ENCODE measurements at places on chromosomes 12 and 14. TPM values are rescaled to one million over a fixed set of nuclear protein-coding genes. Genes with fewer than 3 reads are reported as not detected.
A peak's percentile ranks its signal among the peaks of the same experiment; 100 is the strongest.

The TDRD9 gene
- total RNA-seq: 6.2 TPM

- DNase-seq: peak; percentile 8
Observed at GRCh38 chr12:66188584-66189485, at the start of gene IRAK3. Gene IRAK3, plus strand, starts transcription at chr12:66189214. Its CDS starts 86 bp downstream, at chr12:66189300.

- no peak for DNase-seq
Observed at GRCh38 chr12:19287302-19287701, 152.0 kb upstream of the AEBP2 start.

DNA sequence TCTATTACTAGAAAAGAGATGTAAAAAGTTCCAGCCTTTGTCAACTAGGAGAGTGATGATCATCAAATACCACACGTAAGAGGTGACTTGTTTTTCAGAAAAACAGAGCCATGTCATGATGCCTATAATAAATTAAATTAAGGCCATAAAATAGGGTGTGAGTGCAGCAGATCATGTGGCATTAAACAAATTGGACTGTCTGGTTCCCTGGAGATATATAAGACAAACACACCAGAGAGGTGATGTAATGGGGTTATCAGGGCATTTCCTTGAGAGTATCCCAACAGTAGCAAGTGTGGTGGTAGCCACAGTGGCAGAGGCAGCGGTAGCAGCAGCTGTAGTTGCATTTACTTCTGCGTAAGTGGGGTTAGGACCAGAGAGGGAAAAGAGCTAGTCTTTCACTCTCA lies 14.6 kb upstream of the GALNT6 start:
- no peak for DNase-seq

- DNase-seq: no peak
Observed at GRCh38 chr12:11941606-11942337, 129.0 kb upstream of the BCL2L14 start.

- no peak for DNase-seq
Observed at GRCh38 chr14:55373784-55374705, 37.6 kb downstream of the ATG14 start.

- no peak for DNase-seq
Observed at GRCh38 chr12:104360157-104360556, 56.6 kb downstream of the EID3 start.

The DNAI7 gene
- 3.6 TPM for total RNA-seq

The KRT75 gene
- not detected for total RNA-seq

The PMCH gene
- total RNA-seq: not detected

The NINJ2 gene
- 30.9 TPM for total RNA-seq

The FRMD6 gene
- total RNA-seq: 15.6 TPM

- DNase-seq: no peak
Observed at GRCh38 chr12:52877242-52877641, 27.6 kb downstream of the KRT8 start.

DNA sequence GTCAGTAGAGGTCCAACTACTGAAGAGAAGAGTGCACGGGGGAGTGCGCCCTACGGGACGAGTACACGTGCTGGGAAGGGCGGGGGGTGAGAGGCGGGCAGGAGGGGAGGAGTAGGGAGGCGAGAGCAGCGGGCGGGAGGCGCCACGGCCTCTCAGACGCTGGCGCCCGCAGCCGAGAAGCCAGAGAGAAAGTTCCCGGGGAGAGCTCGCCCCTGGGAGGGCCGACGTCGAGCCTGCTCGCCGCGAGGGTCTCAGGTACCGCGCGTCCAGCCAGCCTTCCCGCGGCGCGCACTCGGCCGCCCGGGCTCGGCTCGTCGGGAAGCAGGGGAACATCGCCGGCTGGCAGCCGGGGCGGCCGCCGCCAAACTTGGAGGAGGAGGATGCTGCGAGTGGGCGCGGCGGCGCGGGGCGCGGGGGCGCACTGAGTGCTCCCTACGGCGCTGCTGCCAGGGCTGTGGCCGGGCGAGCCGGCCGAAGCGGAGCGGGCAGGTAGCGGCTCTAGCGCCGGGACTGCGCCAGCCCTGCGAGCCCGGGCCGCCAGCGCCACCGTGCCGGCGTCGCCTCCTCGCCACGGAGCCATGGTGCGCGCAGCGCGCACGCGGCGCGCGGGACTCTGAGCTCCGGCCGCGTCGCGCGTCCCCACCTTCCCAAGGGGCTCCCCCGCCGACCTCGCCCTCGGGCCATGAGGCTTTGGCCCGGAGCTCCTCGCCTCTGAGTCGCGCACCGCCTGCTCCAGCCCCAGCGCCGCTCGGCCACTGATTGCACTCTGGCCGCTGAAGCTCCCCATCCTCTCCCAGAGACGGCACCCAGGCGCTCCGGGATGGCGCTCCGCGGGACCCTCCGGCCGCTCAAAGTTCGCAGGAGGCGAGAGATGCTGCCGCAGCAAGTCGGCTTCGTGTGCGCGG lies at the start of gene SLC24A4:
TSS of gene SLC24A4 (plus strand) at position 155 of the 905 bp plus-strand sequence. CDS start at position 821, 666 bp downstream.
- no peak for DNase-seq

DNA sequence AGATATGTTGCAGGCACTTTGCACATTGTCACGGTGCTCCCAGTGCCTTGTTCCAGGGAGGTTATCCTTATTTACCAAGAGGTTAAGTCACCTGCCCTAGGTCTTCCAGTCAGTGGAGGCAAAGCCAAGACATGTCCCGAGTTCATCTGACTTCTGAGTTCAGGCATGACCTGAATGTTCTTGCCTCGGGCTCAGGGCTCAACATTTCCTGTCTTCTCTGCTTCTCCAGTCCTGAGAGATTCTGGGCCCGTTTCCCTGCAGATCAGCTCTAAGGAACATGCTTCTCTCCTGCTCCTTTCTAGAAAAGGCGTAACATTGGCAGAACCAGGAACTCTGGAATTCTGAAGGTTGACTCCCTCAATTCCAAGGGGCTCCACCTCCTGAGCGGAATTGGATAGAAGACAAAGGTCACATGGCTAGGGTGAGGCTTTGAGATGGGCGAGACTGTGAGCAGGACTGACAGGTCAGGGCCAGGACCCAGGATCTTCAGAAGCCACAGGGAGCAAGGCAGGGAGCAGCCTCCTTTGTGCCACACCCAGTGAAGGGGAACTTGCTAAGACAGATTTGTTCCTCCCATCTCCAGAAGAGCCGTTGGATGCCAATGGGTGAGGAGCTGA lies 19.9 kb downstream of the BDKRB2 start:
- DNase-seq: no peak

GRCh38 chr14:51022769-51023168 lies 72.1 kb downstream of the TRIM9 start:
- DNase-seq: peak; percentile 69

GRCh38 chr14:64654901-64655300 lies 49.3 kb upstream of the PLEKHG3 start:
- DNase-seq: no peak

The PRPF39 gene
- total RNA-seq: 54.4 TPM

- no peak for DNase-seq
Observed at GRCh38 chr12:50440288-50440687, 39.6 kb downstream of the LARP4 start.

DNA sequence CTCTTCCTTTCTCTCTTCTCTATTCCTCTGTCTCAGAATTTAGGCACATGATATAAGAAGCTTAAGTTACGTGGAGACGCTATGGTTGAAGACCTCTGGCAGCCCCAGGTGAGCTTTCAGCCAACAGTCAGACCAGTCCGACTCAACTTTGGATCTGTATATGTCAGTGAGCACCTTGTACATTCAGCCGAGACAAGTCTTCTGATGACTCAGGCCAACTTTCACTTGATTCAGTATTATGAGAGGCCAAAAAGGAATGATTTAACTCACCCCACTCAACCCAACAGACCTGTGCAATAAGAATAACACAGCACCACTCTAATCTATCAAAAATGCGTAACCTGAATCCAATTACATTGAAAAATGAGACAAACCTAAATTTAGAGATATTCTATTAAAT lies 47.5 kb upstream of the FOXG1 start:
- DNase-seq: no peak

GRCh38 chr14:96269359-96269710 lies 13.3 kb downstream of the BDKRB1 start:
- no peak for DNase-seq

The AQP2 gene
- not detected for total RNA-seq

The ATXN2 gene
- 106 TPM for total RNA-seq

GRCh38 chr14:67446371-67447032 lies 34.5 kb upstream of the PLEK2 start:
- no peak for DNase-seq

DNA sequence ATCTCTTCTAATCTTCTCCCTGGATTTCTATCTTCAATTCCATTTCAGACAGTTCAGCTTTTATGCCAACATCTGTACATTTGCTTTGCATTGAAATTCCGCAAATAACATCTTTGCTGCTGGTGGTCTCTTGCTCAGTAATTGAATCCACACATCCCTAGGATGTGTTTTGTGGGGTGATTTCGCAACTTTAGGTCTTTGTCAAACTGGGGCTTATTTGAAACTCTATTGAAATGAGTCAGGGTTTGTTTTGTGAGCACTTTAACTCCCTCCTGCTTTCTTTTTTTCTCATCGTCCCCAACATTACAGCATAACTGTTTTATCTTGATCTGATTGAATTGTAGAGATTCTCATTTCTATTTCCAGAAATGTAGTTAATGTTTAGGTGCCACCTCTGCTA lies 404.3 kb downstream of the NPAS3 start:
- DNase-seq: no peak

DNA sequence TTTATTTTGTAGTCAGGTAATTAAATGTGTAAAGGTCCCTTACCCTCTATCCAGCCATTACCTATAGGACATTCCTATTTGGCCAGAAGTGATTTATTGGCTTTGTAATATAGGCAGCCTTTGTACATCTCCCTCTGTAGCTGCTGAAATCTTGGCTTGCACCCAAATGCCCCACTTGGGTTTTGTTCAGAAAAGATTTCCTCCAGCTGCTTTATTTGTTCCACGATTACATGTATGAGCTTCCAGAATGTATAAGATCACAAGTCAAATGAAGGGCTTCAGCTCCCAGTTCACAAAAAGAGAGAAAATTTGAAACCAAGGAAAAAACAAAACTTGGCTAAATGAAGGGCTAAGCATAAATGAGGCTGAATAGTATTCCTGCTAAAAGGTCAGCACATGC lies 103.4 kb downstream of the EFCAB11 start:
- DNase-seq: no peak

DNA sequence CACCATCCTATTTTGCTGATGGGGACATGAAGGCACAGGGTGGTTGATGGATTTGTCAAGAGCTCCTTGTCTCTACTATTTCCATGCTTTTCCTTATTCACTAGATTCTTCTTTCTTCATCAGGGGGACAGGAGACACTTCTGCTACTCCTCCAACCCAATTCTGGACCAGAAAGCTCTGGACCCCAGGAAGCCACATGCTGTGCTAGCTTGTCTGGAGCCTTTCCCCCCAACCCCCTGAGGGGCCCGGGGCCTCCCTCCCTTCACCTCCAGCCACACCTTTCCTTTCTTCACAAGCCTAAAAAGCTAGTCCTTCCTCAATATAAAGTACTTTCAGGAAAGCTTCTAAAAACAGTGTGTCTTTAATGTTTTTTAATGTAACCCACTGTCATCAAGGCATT lies 75.1 kb upstream of the CAPRIN2 start:
- DNase-seq: no peak

The AKAP6 gene
- 223 TPM for total RNA-seq

The YEATS4 gene
- total RNA-seq: 8.7 TPM

- no peak for DNase-seq
Observed at GRCh38 chr12:122563361-122563760, 36.3 kb downstream of the KNTC1 start.

DNA sequence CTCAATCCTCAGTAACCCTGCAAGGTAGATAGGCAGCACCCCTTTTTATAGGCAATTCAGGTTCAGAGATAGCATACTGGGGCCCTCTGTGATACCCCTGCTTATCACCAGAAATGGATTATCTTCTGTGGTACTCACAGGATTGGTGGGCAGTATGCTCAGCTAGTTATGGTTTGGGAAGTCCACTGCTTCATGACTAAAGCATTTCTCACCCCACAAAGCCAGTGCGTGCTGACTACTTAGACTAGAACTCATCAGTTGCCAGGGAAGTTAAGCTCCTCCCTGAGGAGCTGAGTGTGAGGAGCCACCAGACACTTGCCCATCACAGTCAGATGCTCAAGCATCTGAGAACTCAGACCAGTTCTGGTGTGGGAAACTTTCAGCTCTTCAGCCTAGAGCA lies 76.3 kb downstream of the SCAF11 start:
- DNase-seq: no peak

DNA sequence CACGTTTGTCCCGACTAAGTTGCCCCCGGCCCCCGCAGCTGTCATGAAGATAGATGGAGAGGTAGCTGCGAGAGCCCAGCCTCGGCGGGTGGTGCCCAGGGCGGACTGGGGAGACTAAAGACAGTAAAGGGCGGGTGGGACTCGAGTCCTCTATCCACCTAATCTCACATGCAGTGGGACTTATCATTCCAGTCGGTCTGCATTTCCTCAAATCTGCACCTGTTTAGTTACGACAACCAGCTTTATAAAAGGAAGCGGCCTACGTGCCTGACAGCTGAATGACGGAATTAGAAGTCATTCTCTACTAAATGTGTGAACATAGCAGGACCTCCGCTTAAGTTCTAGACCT lies 109.8 kb upstream of the EGLN3 start:
- DNase-seq: no peak

GRCh38 chr14:87450193-87450592 lies 542.8 kb downstream of the GALC start:
- no peak for DNase-seq

GRCh38 chr12:46475972-46476645 lies 103.5 kb upstream of the SLC38A2 start:
- DNase-seq: no peak

GRCh38 chr12:92496790-92497189 lies 206.0 kb upstream of the PLEKHG7 start:
- no peak for DNase-seq

DNA sequence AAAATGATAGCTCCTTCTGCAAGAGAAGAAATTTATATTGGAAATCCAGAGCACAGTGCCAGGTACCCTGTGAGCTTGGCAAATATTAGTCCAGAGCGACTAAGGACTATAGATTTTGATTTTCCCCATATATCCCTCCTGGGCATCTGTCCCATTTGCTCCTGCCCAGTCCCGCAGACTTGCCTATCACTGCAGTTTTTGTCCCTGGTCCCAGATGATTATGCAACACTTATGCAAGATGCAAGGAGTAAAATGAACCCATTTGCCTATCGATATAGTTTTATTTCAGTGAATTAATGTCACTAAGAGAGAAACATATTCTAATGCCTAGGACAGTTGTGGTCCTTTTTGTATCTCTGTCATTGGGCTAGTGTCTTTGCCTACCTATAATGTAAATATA lies 215.9 kb upstream of the BMP4 start:
- DNase-seq: no peak

- DNase-seq: no peak
Observed at GRCh38 chr12:112714166-112714710, 77.3 kb upstream of the RPH3A start.

The WIF1 gene
- 26.6 TPM for total RNA-seq

DNA sequence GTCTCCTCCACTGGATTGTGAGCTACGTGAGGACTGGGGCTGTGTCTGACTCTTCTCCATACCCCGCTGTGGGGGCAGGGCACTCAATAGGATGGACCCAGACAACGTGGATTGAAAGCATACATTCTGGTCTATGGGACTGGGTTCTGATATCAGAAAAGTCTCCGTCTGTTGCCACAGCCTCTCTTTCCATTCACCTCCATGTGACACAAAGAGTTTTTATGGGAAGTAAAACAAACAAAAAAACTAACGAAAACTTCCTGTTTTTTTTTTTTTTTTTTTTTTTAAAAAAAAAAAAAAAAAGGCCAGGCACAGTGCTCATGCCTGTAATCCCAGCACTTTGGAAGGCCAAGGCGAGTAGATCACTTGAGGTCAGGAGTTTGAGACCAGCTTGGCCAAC lies 44.7 kb downstream of the SLC8A3 start:
- no peak for DNase-seq

GRCh38 chr12:24697295-24697694 lies 251.6 kb downstream of the BCAT1 start:
- no peak for DNase-seq

Data from dorsolateral prefrontal cortex (tissue), 122 donors.